ENCODE measurements at places on chromosomes 13 and 19.

GRCh38 chr13:69796256-69796655 is 311.4 kb upstream of the ATXN8OS start:
- no peak for DNase-seq

- DNase-seq, result no peak
These were observed 754 bp upstream of the SIX5 start for GRCh38 chr19:45769821-45770191.

DNA sequence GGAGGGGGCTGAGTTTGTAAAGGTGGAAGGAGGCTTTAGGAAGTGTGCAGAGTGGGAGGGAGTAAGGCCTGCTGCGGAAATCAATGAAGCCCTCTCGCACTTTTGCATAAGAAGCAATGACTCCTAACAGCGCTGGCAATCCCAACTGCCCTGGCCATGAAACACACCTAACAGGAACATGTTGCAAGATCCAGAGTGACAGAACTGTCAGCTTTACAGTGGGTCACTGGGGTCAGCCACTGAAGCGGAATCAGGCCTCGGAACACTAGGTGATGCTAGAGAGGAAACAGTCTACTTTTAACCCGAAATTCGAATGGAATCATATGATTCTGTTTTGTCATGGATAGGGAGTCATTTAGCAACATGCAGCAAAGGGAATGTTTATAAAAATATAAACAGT is 54.4 kb downstream of the FGF14 start:
- no peak for DNase-seq

GRCh38 chr19:11410682-11411081 is 8.4 kb downstream of the RGL3 start:
- DNase-seq, result no peak

DNA sequence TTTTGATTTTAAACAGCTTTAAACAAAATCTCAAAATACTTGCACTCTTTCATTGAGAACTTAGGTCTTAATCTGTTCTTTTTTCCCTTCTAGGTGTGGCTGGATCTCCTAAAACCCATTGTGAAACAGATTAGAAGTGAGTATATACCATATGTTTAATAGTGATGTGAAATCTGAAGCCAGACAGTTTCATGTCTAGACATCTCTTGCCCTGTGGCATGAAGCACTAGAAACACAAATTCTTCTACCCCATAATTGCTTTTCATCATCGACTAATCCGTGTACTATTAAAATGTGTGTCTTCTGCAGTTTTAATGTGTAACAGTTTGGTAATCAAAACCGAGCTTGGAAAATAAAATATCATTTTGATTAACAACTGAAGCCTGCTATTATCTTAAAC is 188.2 kb upstream of the RNF113B start:
- no peak for DNase-seq

GRCh38 chr13:34808649-34809048 is 133.4 kb upstream of the NBEA start:
- no peak for DNase-seq

DNA sequence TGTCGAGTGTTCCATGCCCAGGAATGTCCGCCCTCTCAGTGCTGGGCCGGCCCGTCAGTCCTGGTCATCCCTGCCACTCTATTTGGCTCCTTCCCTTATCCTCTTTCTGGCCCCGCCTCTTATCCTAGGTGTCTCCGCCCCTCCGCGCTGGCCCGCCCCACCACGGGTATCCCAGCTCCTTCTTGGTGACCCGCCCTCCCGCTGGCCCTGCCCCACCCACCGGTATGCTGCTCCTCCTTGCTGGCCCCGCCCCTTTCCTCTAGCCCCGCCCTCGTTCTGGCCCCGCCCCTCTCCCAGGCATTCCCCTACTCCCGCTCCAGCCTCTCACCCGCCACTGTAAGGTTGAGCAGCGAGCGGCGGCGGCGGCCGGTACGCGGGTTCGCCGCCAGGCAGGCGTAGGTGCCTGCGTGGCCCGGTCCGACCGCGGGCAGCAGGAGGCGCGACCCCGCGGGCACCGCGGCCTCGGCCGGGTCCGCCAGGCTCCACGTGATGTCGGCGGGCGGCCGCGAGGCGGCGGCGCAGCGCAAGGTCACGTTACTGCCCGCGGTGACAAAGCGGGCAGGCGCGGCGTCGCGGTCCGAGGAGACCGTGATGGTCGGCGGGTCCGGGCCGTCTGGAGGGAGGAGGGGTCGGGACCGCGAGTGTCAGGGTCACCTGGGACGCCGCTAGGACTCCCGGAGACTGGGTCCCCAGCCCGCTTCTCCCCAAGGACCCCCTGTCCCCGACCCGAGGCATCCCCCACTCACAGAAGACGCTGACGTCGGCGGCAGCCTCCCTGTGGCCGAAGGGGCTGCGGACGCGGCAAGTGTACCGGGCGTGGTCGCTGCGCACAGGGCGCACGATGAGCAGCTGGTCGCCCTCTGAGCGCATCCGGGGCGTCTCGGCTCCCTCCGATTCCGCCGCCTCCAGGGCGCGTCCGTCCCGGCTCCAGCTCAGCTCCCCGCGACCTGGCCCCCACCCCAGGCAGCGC is 2.0 kb downstream of the VSIG10L start:
- DNase-seq, result no peak

- peak; percentile 90 for DNase-seq
These were observed at the start of gene ZNF221 for GRCh38 chr19:43950834-43951645. TSS of gene ZNF221 (plus strand) at chr19:43951228. CDS start at chr19:43962727, 11,499 bp downstream.

DNA sequence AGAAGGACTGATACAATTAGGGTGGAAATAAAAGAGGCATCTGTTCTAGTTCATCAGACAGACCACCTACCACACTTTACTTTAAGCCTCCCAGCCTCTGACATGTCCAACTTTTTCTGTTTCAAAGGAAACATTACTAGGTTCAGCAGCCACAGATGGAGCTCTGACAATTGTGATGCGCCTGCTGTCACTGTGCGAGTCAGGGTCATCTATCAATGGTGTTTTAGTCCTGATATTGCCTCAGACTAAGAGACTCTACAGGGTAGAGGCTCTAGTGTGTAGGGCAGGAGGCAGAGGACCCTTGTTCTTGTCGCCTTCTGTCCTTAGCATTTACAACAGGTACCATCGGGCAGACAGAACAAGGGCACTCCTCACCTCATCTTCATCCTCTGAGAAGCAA is 685.0 kb upstream of the SGCG start:
- DNase-seq, result no peak

DNA sequence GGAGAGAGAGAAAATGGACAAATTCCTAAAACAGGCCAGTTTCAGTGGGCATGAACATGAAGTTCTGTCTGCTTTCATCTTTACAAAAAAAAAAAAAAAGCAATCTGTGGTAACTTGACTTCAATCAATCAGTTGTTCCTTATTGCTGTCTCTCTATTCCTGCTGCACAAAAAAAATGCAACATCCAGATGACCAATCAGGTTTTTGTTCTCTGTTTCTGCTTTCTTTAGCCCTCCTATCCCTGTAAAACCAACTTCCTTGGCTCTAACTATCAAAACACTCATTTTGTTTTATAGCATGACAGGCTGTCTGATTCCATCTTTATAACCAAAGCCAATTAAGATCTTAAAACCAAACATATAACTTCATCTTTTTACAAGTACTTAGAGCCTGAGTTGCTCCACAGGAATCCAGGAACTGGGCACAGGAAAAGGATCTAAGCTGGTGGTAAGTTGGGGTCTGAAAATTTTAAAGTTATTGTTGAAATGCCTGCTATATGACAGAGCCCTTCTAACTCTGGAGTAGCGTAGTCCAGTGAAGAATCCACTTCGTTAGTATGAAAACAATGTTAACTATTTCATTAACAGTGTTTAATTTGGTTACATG is at the start of gene FPR3:
Gene FPR3 (plus strand): TSS at position 273 of the 606 bp plus-strand sequence. CDS start 28,592 bp downstream, outside the sequence.
- no peak for DNase-seq

- no peak for DNase-seq
These were observed at the start of gene GARIN5B for GRCh38 chr19:55362990-55363716. TSS of gene GARIN5B (minus strand) at chr19:55363260. CDS start at chr19:55363066, 194 bp downstream.

- DNase-seq, result no peak
These were observed 404.4 kb downstream of the SPRY2 start for GRCh38 chr13:79936368-79937136.

DNA sequence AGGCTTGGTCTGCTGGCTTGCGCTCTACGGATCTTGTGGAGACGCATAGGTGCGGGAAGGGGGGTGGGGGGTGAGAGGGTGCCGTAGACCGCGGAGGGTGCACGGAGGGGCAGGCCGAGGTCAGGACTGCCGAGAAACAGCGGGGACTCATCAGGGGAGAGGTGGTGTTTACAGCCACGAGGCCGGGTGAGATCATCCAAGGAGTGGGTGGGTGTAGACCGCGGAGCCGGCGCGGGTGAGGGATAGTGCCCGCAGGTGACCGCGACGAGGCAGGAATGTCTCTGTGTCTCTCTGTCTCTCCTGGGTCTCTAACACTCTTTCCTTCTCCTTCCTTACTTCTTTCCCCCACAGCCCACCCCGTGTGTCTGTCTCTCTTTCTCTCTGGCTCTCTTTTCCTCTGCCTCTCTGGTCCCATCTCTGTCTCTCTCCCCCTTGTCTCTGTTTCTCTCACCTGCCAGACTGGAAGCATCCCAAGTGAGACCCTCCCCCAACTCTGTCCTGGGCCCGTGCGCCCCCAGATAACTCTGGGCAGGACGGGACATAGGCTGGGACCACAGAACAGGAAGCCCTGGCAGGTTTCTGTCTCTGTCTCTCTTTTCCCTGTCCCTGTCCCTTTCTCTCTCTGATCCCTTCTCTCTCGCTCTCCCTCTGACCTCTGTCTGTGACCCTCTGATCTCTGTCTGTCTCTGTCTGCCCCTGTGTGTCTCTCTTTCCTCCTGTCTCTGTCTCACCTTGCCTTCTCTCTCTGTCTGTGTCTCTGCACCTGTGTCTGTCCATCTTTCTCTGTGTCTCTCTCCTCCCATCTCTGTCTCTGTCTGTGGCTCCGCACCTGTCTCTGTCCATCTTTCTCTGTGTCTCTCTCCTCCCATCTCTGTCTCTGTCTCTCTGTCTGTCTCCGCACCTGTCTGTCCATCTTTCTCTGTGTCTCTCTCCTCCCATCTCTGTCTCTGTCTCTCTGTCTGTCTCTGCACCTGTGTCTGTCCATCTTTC is 1.8 kb upstream of the KLK4 start:
- no peak for DNase-seq

- DNase-seq, result no peak
These were observed 324.9 kb downstream of the KCNRG start for GRCh38 chr13:50340146-50340545.

DNA sequence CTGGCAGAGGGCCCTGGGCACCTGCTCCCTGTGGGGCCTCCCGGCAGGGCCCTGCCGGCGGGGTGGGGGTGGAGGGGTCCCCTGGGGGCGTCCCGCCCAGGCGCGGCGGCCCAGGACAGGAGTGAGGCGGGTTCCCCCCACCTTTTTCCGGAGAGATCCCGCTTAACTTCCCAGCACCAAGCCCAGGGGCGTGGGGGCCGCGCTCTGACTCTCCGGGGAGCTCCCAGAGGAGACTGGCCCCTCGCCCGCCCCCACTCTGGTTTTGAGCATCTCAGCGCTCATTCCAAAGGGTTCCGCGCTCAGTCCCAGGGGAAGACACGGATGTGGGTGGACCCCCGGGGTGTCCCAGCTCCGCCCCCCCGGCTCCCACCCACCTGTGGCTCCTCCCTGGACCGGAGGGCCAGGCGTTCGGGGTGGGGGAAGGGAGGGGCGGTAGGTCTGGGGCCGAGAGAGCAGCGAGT is 476 bp downstream of the C2CD4C start:
- peak; percentile 12 for DNase-seq

DNA sequence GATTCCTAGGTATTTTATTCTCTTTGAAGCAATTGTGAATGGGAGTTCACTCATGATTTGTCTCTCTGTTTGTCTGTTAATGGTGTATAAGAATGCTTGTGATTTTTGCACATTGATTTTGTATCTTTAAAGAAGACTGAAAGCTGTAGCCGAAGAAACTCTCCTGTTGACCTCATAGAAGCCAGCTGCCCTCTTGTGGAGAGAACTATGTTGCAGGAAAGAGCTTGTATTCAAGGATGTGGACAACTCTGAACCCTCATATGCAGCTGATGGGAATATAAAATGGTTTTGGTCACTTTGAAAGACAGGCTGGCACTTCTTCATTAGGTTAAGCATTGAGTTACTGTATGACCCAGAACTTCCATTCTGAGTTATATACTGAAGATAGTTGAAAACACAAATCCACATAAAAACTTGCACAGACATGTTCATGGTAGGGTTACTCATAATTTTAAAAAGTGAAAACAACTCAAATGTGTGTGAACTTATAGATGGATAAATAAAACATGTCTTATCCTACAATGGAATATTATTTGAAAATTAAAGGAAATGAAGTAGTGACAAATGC is 65.8 kb upstream of the SLITRK6 start:
- DNase-seq, result peak; percentile 10

- DNase-seq, result no peak
These were observed 19.9 kb downstream of the ONECUT3 start for GRCh38 chr19:1773184-1773583.

- DNase-seq, result no peak
These were observed 3.5 kb downstream of the GRK1 start for GRCh38 chr13:113670541-113670940.

GRCh38 chr19:22332924-22333323 is 46.7 kb downstream of the ZNF729 start:
- no peak for DNase-seq

- DNase-seq, result no peak
These were observed 166.9 kb downstream of the DLEU7 start for GRCh38 chr13:50676602-50677001.

- DNase-seq, result no peak
These were observed at the start of gene MYO1F for GRCh38 chr19:8577247-8577646. TSS of gene MYO1F (minus strand) at chr19:8577442. CDS start at chr19:8577309, 133 bp downstream.

GRCh38 chr19:17402982-17403855 is 2.2 kb downstream of the BST2 start:
- no peak for DNase-seq
